ENCODE measurements at places on chromosomes 4 and X.

DNA sequence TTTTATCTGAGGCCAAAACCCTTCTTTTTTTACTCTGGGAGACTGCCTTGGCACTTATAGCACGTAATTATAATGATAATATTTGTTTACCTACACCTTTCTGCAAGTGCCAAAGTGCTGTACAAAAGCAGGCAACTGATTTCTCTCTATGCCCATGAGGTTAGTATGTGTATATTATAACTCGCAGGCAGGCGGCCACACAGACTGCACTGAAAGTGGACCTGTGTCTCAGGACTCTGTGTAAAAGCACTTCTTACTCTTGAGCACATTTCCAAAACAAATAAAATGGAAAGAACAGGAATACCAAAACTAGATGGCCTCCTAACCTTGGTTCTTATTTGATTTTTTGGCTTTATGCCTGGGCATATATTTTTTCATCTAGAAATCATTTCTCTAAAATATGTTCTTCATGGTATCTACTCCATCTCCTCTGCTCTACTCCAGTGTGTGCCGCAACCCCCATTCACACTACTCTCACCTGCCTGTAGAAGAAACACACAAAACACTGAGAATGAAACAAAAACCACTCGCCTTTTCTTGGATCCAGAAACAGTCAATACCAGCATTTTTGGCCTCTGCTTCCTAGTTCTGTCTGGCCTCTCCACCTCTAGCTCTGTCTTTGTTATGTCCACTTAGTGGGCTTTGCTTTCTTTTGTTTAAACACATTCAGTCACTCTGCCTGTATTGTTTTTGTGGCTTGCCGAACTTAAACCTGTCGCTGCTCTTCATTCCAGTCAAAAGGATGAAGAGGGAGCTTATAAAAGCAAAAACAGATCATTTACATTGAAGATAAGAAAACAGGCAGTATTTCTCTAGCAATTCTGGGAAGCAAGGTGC is 934.5 kb upstream of the TENM3 start:
- DNase-seq = peak; percentile 59

- no peak for DNase-seq
Measured at GRCh38 chr4:10050261-10050661, 29.0 kb upstream of the SLC2A9 start.

GRCh38 chr4:8730159-8730558 is 137.6 kb downstream of the CPZ start:
- DNase-seq = no peak

DNA sequence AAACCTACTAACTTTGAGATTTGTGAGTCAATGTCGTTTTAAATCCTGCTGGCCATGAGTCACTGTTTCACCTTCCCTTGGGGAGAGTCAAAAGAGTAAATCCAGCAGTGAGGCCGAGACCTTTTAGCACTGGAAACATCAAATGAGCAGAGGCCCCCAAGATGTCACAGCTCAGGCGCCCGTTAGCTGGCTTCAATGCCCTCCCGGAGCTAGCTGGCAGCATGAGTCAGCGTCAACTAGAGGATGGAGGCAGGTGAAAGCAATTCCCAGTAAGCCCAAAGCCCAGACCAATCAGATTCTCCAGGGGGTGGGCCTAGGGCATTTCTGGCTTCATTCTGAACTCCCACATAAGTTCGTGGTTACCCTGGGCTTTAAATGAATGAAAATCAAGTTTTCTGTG is 170.9 kb downstream of the CLCN4 start:
- DNase-seq = no peak

- no peak for DNase-seq
Measured at GRCh38 chrX:47497271-47497888, 14.4 kb upstream of the ZNF41 start.

- DNase-seq = no peak
Measured at GRCh38 chr4:89640620-89641366, 196.2 kb downstream of the SNCA start.

DNA sequence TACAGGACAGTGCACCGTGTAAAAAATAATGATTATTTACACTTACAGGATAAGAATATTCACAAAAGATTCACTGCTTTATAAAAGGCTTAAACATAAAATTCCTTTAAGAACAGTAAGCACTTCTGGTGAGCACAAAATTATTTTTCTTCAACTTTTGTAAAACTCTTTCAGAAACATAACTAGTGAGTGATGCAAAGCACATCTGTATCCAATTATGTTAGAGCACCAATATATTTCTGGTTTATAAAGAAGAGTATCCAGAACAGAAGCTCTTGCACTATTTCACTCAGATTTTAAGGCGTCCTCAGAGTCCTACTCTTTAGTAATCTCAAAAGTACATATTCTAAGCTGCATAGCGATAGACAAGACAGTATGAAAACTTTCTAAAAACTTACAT is 276.0 kb downstream of the C4orf33 start:
- DNase-seq = no peak

DNA sequence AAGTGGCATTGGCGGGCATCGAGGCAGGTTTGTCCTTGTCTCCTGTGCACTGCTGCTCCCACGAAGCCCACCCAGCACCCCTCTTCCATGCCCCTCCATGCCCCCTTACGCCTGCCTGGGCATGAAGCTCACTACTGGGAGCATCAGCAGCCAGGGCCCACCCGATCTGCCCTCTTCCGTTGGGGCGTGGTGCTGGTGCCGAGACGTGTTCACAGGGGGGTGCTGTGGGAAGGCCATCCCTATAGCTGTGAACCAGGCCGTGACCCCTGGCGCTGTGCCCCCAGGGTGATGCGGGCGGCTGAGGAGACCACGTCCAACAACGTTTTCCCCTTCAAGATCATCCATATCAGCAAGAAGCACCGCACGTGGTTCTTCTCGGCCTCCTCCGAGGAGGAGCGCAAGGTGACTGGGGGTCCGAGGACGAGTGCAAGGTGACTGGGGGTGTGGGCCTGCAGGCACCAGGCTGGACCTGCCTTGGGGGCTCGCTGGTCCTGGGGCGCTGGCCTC is 19.3 kb upstream of the ADD1 start:
- DNase-seq = no peak

DNA sequence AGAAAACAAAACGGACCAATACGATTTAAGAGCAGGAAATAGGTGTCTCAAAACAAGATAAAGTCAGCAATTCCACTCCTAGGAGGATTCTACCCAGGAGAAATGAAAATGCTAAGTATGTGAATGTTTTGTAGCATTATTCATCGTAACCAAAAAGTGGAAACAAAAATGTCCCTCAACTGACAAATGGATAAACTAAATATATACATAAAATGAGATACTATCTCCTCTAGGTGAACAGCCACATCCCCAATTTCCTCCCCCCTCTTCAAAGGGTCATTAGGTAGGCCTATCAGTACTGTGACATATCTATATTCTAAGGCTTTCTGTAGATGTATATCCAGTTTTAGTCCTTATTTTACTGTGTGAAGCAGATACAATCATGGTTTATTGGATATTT is 18.0 kb downstream of the DDX3X start:
- no peak for DNase-seq

GRCh38 chr4:25800245-25800644 is 62.5 kb downstream of the SEL1L3 start:
- DNase-seq = no peak

- no peak for DNase-seq
Measured at GRCh38 chr4:141657550-141658250, 21.3 kb downstream of the IL15 start.

DNA sequence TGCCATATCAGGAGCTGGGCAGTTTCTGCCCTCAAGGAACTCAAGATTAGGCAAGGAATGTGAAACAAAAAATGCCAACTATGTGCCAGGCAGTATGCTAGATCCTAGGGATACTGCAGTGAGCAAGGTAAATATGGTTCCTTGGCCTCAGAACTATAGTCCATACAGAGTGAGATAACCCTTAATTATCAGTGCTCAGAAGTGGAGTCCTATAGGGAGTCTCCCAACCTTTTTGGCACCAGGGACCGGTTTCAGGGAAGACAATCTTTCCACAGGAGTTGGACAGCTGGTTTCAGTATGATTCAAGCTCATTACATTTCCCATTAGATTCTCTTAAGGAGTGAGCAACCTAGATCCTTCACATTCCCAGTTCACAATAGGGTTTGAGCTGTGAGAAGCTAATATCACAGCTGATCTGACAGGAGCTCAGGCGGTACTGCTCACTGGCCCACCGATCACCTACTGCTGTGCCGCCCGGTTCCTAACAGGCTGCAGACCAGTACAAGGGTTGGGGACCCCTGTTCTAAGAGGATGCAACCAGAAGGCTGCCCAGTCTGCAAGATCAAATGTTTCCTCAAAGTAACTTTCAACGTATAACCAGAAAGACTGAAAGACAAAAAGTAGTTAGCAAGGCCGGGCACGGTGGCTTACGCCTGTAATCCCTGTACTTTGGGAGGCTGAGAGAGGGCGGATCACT is 1.7 kb upstream of the SRP72 start:
- no peak for DNase-seq

- DNase-seq = no peak
Measured at GRCh38 chr4:38166082-38166481, 205.9 kb downstream of the PTTG2 start.

DNA sequence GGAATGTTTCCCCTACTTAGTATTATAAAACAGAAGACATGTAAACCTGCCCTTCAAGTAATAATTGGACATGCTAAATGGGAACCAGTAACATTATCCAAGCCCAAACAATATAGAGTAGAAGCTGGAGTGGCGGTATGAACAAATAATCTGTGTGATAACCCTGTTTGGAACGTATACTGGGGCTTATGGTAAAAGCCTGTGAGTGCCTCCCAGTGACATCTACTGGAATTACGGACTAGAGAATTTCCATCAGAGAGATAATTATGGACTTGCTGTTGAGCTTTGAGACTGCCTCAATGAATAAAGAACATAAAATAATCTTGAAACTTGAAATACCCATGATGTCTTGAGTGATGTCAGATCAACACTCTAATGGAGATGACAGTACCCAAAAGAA is 406.3 kb upstream of the GRIA3 start:
- DNase-seq = no peak

DNA sequence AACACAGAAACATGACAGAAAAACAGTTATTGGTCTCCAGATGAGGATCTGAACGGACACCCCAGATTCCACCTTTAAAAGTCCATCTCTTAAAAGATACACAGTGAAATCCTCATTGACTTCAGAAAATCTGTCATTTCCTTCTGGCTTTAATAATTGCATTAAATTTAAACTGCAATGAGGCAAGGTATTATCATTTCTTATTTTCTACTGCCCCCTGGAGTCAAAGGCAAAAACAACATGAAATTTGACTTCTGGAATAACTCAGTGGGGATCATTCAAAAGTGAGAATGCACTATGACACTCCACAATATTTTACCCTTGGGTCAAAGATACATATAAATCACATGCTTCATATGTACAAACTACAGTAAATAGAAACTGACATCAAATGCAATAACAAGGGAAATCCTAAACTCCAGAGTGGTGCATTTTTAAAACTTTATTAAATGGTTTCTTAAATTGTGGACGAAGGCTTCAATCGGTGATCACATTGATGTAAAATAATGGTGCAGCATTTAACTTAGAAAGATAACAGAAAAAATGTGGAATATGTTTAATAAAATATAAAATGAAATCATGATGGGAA is 56.4 kb upstream of the SPANXN1 start:
- no peak for DNase-seq

- no peak for DNase-seq
Measured at GRCh38 chr4:144582105-144582850, 63.7 kb upstream of the HHIP start.

- DNase-seq = no peak
Measured at GRCh38 chrX:20315140-20315539, 48.4 kb upstream of the RPS6KA3 start.

DNA sequence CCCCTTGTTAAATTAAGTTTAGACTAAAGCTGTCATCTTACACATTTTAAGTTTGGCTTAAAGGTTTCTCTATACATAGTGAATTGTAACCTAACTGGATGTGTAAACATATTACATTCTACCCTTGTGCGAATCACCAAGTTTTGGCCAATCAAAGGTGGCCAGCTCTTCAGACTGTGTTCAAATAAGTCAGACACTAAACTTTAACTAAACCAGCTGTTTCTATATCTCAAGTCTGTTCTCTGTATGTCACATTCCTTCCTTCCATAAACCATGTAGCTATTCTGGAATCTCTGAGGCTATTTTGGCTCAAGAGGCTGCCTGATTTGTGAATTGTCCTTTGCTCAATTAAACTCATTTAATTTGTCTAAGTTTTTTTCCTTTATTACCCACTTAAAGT is 6.7 kb downstream of the SULT1B1 start:
- DNase-seq = no peak

GRCh38 chr4:26471890-26472289 is 18.4 kb downstream of the CCKAR start:
- DNase-seq = no peak

DNA sequence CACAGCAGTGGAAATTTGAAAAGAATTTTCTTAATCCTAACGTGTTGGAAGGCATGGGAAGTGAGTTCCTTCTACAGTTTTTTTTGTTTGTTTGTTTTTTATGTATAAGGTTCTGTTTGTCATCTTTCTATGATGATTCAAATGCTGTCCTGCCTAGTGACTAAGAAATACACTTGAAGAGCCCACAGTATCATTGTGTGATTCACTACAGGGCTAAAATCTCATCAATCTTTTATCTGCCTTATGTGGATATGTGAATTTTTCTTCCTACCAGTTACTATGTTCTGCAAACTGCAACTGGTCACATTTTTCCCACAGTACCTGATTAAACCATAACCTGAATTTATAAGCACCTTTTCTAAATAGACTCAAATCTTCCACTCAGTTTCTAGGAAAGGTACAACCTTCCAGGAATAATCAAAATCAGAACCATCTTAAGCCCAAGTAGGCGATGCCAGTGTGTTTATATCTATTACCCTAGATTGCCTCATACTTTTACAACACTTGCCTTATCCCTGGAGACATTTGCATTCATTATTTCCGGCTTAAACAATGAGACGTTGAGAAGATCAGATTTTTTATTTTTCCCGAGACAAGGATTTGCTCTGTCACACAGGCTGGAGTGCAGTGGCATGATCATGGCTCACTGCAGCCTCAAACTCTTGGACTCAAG is 214.6 kb upstream of the GALNT7 start:
- DNase-seq = no peak

GRCh38 chr4:102735582-102735981 is 25.2 kb downstream of the MANBA start:
- DNase-seq = no peak

DNA sequence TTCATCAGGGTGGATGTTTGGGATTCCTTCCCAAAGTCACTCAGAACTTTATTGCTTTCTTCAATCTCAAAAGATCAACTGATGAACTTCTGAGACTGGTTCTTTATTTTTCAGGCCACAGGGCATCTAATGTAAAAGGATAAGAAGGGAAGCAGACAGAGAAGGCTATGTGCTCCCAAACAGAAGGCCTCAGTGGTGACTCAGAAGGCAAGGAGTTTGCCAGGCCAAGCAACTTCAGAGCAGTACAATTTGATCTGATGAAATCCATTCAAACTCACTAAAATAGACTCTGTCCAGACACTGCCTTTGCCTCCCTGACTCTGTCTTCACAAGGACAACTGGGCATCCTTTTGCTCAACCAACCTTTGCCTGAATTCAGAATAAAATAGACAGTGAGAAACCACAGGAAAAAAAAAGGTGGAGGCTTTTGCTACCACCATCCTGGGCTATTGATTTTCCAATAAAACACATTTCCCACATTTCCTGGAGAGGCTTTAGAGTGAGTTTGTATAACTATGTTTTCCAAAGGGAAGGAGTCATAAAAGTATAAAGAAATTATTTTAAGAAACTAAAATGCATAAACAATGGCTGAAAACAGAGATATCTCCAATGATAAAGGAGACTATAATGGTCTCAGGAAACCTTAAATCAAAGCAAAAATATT is 55.2 kb downstream of the ARHGEF6 start:
- DNase-seq = no peak

All from NCI-H1436 treated with DMSO at 0.1 percent for 48 hours (cell line).